ENCODE measurements at places on chromosomes 4 and X.

- no peak for DNase-seq
These were observed 144.3 kb downstream of the RTL3 start for GRCh38 chrX:78514852-78515251.

DNA sequence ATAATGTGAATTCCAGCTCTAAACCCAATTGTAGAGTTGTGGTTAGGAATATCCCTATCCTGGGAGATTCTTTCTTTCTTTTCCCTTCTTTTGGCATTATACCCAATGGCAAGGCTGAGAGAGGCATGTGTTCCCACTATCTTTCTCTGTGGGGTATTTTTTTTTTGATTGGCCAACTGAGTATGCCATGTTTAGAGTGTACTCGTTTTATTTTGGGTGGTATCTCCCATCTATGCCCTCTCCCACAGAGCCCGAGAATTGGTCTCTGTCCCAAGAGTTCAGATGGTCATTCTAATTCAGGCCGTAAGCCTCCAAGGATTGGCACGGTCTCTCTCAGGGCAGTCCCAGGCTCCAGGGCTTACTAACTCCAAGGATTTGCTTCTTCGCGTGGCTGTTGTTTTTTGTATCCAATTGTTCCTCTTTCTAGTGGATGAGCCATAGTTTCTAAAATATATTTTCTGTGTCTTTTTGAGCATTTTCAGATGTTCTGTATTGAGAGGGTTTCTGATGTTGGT lies 198.8 kb downstream of the SLC4A4 start:
- DNase-seq, result no peak

DNA sequence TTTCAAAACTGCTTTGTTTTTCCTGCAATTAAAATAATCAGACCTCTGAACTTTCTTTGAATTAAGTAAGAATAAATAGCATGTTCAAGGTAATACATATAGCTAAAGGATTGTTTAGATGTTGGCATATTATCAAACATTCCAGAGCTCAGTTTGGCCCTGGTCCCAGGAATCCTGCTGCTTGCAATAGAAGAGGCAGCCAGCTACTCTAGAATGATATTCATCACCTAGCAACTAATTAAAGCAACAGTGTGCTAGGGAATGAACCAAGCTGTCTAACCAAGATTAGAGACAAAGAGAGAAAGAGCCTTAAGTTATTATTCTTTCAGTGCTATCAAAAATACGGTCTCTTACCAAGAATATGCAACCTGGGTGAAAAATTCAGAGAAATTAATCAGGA lies 460.9 kb downstream of the GABRG1 start:
- no peak for DNase-seq

DNA sequence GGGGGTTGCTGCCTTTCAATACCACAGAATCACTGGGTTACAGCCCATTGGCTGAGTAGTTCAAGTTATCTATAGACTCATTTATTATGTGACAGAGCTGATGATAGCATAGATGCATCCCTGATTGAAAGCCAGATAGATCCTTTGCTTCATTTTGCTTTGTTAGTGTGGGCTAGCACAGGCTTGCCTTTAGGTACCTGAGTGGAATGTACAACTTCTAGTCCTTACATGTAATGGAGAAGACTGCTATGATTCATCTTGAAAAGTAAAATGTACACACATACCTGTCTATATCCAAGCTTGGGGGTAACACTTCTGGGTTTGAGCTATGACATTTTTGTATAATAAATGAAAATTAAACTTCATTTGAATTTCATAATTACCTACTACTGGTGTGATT lies 226.0 kb upstream of the FTHL17 start:
- DNase-seq, result no peak

DNA sequence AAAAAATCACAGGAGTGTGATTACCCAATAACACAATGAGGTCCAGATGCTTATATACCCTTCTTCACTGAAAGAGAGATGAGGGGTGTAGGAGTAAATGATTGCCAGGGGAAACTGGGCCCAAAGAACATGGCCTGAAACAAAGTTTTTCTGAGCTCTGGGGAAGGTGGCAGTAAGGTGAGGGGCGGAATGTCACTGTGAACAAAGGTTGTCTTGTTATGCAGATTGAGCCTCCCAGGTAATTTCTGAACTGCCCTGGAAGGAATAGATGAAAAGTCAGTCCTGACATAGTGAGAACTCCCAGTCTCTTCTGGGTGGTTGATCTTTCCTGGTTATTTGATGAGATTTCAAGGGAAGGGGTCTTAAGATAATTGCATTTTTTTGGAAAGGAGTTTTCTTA lies 2.5 kb upstream of the TMEM47 start:
- no peak for DNase-seq
